ENCODE measurements at places on chromosomes 4 and X.
A peak's percentile ranks its signal among the peaks of the same experiment; 100 is the strongest.

DNA sequence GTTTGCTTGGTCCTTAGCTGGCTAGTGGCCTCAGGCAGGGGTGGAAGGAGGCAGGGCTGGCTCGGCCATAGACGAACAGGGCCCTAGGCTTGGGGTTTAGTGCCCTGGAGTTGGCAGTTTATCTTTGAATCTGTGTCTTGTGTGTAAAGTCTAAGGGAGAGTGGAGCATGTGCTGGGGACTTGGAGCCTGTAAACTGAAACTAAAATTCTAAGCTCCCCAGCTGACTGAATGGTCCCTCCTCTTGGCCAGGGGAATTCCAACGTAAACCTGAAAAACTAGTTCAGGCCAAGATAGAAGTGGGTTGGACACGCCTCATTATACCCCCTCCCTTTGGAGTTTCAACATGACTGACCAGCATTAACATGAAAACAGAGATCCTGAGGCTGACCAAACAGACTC, 46.1 kb upstream of the GPR78 start:
- no peak for DNase-seq

- no peak for DNase-seq
Measured at GRCh38 chrX:46168254-46168653, 377.0 kb downstream of the ZNF674 start.

DNA sequence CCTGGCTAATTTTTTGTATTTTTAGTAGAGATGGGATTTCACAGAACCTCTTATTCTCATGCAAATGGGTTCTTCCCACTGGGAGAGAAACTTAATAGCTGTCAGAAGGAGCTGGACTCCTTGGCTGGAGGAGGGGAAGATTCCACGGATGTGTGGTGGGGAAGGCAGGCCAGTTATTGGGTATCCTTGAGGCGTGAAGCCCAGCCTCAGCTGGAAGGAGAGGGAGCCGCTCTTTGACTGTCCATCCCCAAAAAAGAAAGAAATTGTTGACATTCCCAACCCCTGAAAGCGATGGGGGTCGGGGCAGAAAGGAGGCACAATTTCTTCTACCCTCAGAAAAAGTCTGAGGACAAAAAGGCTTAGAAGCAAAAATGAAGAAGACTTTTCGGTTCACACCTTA, 983.1 kb upstream of the PABPC4L start:
- DNase-seq, result no peak

DNA sequence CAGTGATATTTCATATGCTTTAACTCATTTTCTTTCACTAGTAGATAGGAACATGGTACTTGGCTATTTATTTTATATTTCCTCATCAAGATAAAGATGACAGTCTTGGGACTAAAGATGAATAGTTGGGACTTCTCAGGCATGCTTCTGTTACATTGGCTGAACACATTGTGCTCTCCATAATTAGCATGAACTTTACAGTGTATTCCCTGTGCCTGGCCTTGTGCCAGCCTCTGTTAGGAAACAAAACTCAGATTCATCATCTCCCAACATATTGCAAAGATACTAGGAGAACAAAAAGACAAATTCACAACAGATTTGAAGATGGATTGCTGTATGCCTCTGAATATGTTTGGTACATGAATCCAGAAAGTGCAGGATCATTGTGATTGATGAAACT, 26.4 kb downstream of the GRIA2 start:
- DNase-seq, result no peak

- DNase-seq, result no peak
Measured at GRCh38 chrX:108285918-108286317, 152.3 kb downstream of the COL4A6 start.

GRCh38 chr4:100288161-100288560, 97.9 kb upstream of the DDIT4L start:
- DNase-seq, result no peak

DNA sequence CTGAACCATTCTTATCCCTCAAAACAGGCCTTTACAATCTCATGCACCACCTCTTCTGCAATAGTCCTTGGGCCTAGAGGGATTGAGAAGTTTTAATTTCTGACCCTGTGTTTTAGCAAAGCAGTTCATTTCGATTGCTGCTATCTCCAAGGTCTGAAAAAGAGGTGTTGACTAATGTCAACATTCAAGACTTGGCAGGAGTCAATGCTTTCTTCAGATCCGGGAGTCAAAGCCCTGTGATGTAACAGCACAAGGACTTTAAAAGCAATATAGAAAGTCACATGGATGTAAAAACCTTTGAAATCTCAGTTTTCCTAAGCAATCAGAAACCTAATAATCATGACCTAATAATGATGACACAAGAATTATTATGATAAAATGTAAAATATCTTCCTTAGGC, 133.8 kb downstream of the ADAM29 start:
- DNase-seq, result no peak

- DNase-seq, result no peak
Measured at GRCh38 chr4:77376788-77377460, 219.9 kb downstream of the CCNG2 start.

DNA sequence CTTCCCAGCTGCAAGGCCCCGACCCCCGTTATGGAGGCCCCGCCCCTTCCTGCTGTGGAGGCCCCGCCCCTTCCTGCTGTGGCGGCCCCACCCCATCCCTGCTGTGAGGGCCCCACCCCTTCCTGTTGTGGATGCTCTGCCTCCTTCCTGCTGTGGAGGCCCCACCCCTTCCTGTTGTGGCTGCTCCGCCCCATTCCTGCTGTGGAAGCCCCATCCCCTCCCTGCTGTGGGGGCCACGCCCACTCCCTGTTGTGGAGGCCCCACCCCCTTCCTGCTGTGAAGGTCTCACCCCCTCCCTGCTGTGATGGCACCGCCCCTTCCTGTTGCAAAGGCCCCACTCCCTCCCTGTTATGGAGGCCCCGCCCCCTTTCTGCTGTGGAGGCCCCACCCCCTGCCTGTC, 104.9 kb upstream of the PSAPL1 start:
- DNase-seq, result peak; percentile 21

- no peak for DNase-seq
Measured at GRCh38 chrX:138034136-138034535, 468.2 kb downstream of the ZIC3 start.

- DNase-seq, result no peak
Measured at GRCh38 chrX:6021316-6022091, 207.2 kb downstream of the NLGN4X start.

DNA sequence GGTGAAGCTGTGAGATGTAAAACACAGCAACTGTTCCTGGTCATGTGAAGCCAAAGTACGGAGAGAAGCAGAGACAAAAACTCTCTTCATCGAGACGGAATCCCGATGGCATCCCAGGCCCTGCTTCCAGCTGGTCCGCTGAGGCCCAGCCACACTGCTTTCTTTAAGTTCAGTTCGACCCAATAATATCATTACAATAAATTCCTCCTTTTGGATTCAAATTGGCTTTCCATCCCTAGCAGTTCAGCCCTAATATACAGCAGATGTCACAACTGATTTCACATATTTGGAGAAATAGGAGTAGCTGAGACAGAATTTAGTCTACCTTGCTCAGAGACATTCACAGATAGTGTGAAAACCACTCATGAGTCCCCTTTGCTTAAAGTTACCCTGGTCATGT, 98.3 kb upstream of the SPRY1 start:
- DNase-seq, result no peak

- DNase-seq, result no peak
Measured at GRCh38 chr4:71460371-71460770, 121.6 kb downstream of the SLC4A4 start.

GRCh38 chr4:107258359-107258758, 222.2 kb upstream of the DKK2 start:
- no peak for DNase-seq

DNA sequence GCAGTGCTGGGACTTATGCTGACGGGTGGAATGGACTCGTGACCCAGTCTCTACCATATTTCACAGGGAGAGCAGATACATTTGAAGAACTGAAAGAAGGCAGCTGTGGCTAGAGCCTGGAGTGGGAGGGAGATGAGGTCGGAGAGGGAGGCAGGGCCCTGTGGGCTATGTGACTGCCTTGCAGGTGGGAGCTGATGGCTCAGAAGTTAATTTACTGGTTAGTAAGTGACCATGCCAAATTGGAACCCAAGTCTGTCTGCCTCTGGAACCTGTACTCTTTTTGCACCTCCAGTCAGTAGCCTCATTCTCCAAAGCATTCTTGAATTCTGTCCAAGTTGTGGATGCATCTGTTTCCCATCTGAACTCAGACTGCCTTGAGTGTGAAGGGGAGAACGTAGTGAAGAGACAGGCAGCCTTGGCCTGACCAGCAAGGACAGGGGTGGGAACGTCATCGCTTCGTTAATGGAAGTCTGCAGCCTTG, 92.3 kb downstream of the REPS2 start:
- no peak for DNase-seq

DNA sequence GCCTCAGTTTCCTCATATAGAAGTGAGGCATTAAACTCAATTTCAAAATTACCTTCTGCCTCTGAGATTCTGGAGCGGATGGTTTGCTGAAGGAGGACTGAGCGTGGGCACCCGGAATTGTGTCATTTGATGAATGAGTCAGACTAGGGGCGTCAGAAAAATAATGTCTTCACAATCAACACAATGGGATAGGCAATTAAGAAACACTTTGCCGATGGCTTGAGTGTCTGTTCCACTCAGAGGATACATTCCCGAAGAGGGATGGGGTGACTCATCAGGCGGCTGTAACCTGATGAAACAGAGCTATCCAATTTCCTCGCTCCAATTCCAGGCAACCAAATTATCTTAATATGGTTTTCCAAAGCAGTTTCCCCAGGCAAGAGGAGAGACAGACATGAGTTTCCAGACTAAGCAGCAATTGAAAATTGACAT, 1.2 kb upstream of the CHRNA9 start:
- DNase-seq, result no peak

GRCh38 chr4:142901166-142901662, 55.1 kb upstream of the INPP4B start:
- no peak for DNase-seq

GRCh38 chrX:71617742-71618141, 569 bp downstream of the CXCR3 start:
- DNase-seq, result no peak

- no peak for DNase-seq
Measured at GRCh38 chrX:97117572-97117971, 233.9 kb downstream of the RPA4 start.

GRCh38 chr4:3489451-3489962, 26.4 kb downstream of the DOK7 start:
- no peak for DNase-seq

GRCh38 chrX:136386826-136387225, 86.1 kb downstream of the ADGRG4 start:
- DNase-seq, result no peak

- no peak for DNase-seq
Measured at GRCh38 chr4:114161809-114162208, 182.4 kb upstream of the ARSJ start.

DNA sequence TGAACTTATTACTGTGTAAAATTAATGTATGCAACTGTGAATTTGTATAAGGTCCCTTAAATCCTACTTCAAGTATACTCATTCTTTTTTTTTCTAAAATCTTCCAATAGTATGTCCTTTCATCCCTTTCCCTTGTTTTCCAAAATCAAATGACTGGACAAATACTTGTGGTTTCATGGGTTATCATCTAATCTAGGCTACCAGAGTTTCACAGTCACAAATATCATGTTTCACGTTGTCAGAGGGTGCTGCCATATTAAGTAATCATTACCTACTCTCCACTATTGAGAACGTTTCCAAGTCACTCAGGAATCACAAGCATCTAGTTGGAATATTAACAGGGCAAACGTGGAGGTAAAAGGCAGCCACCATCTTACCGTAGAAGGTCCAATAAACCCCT, 1235.0 kb upstream of the TENM3 start:
- no peak for DNase-seq

DNA sequence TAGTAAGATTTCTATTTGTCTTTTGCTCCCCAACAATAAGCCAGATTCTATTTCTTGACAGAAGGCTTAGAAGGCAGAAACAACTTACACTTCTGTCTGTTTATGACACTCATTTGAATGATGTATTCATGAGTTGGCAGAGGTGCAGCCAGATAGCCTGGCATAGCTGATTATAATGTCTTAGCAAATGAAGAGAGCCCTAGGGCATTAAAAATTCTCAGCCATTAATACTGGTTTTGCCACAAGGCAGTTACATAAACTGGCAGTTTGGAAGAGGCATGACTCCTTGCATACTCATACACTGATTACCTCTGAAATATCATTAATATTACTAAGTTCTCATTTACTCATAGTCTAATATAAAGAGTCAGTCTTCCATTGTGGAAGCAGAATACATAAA, 728.5 kb upstream of the NDST4 start:
- DNase-seq, result no peak

GRCh38 chr4:172202480-172203076, 389.4 kb downstream of the GALNTL6 start:
- no peak for DNase-seq

DNA sequence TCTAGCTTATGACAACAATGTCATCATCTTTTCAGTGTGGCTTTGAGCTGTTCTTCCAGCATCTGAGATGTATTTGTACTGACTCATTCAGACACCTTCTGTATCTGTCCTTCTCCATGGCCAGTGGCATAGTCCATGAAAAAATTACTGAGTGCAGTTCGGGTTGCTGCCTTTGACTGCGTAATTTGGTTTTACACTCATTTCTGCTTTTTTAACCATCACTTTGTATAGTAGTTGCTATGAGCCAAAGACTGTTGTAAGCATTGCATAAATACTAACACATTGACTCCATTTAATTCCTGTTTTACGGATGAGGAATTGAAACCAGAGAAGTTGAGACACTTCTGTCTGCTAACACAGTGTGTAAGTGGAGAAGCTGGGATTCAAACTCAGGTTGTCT, 190.7 kb upstream of the MID1 start:
- DNase-seq, result no peak

DNA sequence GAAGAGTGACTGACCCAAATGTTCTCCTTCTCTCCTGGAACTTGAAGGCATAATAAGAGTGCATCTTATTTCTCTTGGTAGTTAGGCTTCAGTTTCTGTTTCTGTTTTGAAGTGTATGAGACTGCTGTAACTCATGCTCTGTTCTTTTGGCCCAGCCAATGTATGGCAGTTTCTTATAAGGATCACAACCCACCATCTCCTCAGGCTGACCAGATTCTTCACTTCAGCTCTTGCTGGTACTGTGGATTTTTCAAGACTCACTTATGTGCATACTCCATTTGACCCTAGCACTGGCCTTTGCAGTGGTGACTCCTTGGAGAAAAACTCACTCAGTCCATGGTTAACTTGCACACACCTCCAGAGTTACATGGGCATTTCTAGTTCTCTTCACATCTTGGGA, 9.6 kb upstream of the YTHDC1 start:
- DNase-seq, result no peak

- no peak for DNase-seq
Measured at GRCh38 chr4:188956566-188956965, 817.3 kb downstream of the TRIML1 start.

GRCh38 chr4:119748853-119749252, 120.2 kb upstream of the PDE5A start:
- DNase-seq, result no peak

- no peak for DNase-seq
Measured at GRCh38 chrX:48589482-48590162, 7.7 kb upstream of the WDR13 start.

DNA sequence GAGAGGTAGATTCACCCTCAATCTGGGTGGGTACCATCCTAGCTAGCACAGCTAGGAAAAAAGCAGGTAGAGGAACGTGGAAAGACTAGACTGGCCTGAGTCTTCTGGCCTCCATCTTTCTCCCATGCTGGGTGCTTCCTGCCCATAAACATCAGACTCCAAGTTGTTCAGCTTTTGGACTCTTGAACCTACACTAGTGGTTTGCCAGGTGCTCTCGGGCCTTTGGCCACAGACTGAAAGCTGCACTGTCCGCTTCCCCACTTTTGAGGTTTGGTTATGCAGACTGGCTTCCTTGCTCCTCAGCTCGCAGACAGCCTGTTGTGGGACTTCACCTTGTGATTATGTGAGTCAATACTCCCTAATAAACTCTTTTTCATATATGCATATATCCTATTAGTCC, 36.4 kb upstream of the UGT2B4 start:
- no peak for DNase-seq
